ENCODE measurements at places on chromosomes 2 and 18.

- no peak for DNase-seq
Observed at GRCh38 chr2:134433469-134433868, 179.6 kb downstream of the MGAT5 start.

DNA sequence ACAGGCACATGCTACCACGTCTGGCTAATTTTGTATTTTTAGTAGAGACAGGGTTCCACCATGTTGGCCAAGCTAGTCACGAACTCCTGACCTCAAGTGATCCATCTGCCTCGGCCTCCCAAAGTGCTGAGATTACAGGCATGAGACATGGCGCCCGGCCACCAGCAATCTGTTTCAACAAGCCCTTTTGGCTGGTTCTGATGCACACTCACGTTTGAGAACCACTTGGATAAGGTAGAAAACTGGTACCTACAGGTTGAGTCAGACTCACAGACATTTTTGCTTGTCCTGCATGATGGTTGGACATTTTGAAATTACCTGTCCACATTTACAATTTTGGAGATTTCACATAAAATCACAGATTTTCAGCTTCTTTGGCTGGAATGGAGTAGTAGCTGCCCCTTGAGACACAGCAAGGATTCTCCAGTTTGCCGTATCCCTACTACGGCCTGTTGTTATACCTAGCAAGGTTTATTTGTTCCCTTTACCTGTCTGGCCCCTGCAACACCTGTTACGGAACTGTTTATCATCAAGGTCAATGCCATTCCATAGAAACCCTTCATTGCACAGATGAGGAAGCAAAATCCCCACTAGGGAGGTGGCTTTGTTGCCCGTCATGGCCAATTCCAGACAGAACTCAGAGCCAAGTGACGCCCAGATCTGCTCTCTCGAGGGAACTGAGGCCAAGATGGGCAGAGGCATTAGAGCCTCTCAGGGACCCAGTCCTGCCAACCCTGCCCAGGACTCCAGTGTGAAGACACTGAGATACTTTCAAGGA is 31.4 kb upstream of the IGFBP2 start:
- no peak for DNase-seq

DNA sequence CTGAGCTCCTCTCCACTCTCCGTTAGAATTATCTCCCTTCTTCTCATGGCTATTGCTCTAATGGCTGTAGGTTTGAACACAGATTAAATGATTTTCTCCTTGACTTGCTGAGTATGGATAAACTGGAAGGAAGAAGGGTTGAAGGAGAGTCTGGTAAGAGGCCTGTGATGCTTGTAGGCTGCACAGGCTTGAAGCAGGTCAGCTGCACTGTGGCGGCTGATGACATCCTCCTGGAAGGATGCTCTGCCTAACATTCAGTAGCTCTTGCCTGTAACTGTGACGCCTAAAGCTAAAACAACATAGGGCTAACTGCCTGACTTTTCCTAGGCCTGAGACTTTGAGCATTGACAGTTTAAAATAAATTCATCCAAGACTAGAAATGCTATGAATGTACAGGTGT is 166.3 kb downstream of the MREG start:
- no peak for DNase-seq

DNA sequence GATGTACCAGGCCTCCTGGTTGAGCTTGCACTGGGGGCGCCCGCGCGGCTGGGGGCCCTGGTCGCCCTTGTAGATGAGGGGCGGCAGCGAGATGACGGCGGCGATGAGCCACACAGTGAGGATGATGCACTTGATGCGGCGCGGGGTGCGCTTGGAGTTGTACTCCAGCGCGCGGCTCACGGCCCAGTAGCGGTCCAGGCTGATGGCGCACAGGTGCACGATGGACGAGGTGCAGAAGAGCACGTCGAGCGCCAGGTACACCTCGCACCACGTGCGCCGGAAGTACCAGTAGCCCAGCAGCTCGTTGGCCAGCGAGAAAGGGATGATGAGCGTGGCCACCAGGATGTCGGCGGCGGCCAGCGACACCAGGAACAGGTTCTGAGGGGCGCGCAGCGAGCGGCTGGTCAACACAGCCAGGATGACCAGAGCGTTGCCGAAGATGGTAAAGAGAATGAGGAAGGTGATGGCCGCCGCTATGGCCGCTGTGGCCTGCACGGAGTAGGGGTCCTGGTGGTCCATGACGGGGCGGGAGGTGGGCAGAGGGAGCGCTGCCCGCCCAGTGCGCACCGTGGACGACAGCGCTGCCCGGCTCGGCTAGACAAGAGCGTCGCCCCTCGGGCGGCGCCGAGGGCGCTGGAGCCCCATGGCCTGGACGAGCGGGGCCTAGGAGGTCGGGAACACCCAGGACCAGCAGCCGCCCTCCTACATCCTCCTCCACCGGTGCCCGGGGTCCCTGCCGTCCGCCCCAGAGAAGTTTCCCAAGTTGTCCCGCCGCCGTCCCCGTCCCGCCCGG is 544 bp downstream of the ADRA2B start:
- no peak for DNase-seq

DNA sequence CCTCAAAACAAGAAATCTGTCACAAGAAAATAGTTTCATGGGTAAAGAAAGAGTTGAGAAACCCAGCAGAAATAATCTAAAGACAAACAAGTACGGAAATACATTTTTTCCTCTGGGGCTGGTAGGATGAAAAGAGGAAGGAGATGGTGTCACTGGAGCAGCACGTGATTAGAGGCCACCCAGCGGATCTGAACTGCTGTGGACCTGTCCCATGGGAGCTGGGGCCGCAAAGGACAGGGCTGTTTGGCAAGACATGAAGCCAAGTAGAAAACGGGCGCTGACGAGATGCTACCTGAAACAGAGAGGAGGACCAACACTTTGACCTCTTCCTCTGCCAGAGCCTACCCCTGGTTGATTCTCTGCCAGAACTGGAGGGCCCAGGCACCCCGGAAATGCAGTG is 295.4 kb upstream of the ATP5MC3 start:
- DNase-seq = no peak

DNA sequence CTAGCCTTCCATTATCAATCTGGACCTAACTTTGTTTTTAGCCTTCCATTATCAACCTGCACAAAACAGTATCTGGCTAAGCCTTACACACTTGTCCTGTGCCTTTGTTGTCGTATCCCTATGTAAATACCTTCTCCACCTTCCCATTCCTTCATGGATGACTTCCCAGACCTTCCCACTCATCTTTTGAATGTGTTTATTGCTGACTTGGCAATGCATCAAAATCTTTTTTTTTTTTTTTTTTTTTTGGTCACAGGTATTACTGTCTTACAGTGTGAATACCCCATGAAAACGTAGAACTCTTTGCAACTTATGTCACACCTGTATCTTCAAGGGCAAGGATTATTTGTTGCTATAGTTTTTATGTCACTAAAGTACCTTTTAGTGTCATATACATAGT is 25.7 kb downstream of the RPE start:
- DNase-seq = no peak

DNA sequence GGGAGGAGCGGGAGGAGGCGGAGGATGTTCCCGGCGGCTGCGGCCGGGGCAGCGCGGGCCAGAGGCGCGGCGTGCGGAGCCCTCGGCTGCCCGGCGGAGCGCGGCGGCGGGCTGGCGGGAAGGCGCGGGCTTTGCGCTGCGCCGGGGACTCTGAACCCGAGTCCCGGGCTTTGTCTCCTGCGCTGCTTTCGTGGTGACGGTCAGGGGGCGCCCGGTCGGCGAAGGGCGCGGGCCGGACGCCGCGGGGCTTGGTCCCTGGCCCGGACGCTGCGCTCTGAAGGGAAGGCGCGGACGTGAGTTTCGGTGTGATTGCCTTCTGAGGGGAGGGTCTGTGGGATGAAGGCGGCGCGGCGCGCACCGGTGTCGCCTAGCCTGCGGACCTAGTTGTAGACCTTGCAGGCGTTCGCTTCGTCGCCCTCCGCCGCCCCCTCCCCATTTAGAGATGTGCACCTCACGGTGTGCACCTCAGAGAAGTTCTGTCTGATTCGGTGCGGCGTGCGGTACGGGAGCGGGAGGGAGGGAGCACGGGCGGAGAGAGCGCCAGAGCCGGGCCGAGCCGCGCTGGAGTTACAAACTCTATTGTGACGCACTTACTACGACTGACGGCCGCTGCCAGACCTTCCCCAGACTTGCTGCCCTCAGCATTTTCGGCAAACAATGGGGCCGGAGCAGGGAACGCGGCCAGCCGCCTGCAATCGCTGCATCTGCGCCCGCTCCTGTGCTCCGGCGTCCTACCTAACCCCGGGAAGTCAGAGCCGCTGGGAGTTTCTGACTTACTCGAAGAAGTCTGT is 2.1 kb downstream of the BCL2L11 start:
- DNase-seq = no peak

- DNase-seq = no peak
Observed at GRCh38 chr2:130818809-130819208, 17.9 kb upstream of the ARHGEF4 start.

- DNase-seq = no peak
Observed at GRCh38 chr2:174344716-174345461, 10.1 kb downstream of the SP9 start.

- no peak for DNase-seq
Observed at GRCh38 chr18:49500201-49500921, 13.3 kb upstream of the C18orf32 start.

GRCh38 chr2:239310401-239311061 is 90.3 kb downstream of the HDAC4 start:
- DNase-seq = no peak

GRCh38 chr2:79827881-79828280 is 315.0 kb downstream of the CTNNA2 start:
- DNase-seq = no peak

GRCh38 chr2:204177251-204177976 is 240.9 kb downstream of the ICOS start:
- no peak for DNase-seq

DNA sequence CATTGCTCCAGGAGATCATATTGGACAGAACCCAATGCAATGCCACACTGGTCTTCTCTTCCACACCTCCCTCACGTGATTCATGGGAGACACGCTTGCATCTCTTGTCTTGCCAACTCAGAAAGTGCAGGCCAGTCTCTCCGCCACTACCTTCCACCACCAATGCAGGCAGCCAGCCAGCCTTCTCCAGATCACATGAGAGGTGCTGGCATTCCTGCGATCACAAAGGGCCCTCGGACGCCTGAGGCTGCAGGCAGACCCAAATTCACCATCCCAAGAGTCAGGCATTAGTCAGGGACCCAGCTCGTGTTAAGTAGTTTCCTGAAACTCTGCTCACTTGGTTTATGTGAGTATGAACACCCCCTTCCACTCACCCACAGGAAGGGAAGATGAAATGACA is 437.0 kb upstream of the ETAA1 start:
- no peak for DNase-seq
